Pancreas (tissue), 10 donors: ENCODE measurements at places on chromosomes 13 and 19. TPM values are rescaled to one million over a fixed set of nuclear protein-coding genes. Genes with fewer than 3 reads are reported as not detected.

DNA sequence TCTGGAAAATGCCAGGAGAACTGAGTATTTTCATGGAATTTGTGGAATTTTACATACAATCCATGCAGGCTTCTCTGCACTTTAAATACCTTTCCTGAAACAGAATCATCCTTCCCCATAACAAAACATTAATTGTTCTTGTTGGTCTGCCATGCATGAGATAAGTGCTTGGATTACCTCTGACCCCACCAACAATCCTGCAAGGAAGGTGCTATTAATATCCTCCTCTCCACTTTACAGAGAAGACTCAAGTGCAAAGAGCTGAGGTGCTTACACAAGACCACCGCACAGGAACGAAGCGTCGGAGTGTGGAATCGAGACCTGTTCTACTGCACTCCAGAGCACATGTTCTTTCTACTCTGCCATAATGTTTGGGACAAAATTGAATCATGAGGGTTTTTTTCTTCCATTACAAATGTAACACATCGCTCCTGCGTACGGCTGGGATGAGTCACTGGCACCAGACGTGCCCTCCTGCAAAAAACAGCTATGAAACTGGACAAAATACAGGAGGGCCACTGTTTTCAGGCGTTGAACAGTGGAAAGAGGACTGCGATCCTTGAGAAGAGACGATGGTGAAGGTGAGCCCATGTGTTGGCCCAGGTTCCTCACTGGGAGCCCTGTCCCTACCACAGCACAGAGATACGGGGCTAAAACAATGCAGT lies 12.9 kb upstream of the LRRC4B start:
- no peak for DNase-seq

- DNase-seq: no peak
These were observed 101.3 kb upstream of the SLC15A1 start for GRCh38 chr13:98853771-98854221.

DNA sequence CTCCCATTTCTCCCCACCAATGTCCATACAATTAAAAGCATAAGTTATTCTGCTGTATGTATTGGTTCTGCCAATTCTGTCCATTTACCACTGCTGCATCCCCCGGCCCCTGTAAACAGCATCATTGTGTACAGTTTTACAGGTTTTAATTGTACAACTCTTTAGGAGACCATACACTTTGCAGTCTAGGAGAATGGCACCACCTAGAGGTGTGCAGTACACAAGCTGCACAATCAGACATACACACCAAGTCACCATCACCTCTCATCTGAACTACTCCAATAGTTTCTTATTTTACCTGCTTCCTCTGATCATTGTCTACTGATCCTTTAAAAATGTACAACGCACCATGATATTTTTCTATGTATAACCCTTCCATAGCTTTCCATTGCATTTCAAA lies 855.9 kb upstream of the KLHL1 start:
- DNase-seq: no peak

GRCh38 chr19:35294859-35295791 lies 3.2 kb downstream of the MAG start:
- no peak for DNase-seq

DNA sequence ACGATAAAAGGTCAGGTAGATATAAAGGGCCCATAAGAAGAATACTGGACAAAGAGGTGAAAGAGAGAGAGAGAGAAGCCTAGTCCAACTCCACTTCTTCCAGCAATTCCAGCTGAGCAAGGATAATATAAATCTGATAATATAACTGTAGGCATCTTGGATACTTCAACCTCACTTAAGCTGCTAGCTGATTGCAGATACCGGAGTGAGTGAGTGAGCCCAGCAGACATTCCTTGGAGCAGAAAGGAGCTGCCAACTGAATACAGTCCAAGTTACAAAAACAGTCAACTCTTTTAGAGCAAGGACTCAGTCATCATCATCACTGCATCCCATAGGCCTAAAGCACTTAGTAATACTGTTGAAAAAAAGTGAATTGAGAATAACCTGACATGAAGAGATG lies 387.6 kb downstream of the SLITRK6 start:
- DNase-seq: no peak

DNA sequence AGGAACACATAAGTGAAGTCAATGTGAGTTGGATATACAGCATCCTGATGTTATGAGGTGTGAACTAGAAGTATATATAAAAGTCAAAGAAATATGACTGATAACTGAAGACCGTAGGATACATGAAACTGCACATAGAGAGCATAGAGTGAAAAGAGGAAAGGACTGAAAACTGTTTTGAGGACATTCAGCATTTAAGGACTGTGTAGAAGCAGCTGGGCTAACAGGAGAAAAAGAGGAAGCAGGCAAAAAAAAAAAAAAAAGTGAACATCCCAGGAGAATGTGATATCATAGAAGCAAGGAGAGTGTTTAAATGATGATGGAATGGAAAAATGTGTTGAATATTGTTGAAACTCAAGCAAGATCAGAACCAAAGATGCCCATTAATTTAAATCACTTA lies 363.5 kb downstream of the PCDH20 start:
- DNase-seq: no peak

ZNF177 gene
- 0.83 TPM for total RNA-seq

SIGLEC9 gene
- 0.73 TPM for total RNA-seq

ACTMAP gene
- 3.2 TPM for total RNA-seq
